Activated T-helper 1 cell treated with anti-CD3 and anti-CD28 coated beads, Interleukin-2, amount 50 U/mL, for 16 hours (primary cell): ENCODE measurements at places on chromosomes 7 and 10.

- no peak for DNase-seq
Observed at GRCh38 chr7:129958643-129959470, 6.1 kb upstream of the UBE2H start.

DNA sequence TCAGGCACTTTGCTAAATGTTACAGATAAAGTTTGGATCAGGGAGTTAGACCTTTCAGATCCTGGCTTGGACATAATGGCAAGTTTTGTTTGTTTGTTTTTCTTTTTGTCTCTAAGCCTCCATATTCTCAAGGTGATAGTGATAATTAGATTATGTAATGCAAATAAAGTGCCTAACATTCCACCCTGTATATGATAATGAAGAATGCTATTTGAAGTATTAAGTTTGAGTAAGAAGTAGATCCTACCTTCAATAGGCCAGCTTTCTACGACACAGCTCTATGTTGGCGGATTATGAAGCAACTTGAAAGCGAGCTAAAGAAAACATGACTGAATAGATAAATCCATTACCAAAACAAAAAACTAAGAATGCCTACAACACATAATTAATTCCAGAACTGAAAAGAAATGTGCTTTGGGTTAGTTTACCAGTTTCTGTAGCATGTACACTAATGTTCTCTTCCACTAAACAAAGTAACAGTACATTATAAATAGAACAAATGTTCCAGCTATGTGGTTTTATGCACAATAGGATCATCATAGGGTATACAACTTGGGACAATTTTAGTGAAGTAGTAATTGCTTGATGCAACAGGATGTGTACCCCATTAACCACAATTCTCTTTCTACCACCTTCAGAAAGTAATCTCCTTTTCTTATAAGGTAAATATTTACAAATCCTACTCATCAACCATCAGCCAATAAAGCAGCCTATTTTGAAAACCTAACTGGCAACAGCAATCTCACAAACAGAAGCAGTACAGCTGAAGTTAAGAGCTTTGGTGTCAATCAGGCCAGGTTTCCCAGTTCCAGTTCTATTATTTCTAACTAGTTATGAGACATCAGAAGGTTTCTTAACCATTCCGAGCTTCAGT is 1.5 kb downstream of the SEM1 start:
- no peak for DNase-seq

DNA sequence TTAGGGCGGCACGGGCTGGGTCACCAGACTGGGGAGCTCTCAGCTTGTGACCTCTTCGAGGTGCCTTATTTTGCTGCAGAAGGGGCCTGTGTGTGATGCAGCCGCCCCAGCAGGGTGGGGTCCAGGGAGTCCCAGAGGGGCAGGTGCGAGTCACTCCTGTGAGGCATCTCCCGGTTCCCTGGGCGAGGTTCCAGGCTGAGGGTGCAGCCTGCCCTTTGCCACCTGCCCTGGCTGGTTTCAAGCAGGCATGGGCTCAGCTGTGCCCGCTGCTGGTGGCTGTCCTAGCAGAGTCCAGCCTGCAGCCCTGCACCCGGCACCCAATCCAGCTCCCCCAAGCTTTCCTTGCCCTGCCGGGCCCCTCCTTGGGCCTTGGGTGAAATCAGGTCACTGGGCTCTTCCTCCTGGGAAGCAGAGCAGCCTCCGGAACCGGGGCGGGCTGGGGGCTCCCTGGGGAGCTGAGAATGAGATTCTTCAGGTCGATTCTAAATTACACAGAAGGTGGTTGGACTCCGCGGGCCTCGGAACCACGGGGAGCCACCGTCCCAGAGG is 64.8 kb downstream of the PWWP2B start:
- no peak for DNase-seq

DNA sequence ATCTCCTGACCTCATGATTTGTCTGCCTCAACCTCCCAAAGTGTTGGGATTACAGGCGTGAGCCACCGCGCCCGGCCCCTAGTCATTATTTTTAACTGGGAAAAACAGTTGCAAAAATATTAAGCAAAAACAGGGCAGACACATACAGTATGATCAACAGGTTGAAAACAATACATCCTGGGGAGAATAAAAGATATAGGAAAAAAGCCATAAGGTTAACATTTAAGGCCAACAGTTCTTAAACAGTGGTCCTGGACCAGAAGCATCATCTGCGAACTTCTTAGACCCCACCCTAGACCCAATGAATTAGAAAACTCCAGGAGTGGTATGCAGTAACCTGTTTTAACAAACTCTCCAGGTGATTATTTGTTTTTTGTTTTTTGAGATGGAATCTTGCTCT is 6.5 kb downstream of the UBE2H start:
- no peak for DNase-seq
